ENCODE measurements at places on chromosomes 2 and 18. TPM values are rescaled to one million over a fixed set of nuclear protein-coding genes. Genes with fewer than 3 reads are reported as not detected.

The GREB1L gene
- 1.2 TPM for total RNA-seq

The DAW1 gene
- total RNA-seq: 15.2 TPM

The GPR39 gene
- total RNA-seq: 0.38 TPM

The TDRD15 gene
- under 0.01 TPM for total RNA-seq

The IL18R1 gene
- 3.7 TPM for total RNA-seq

The RAB6D gene
- total RNA-seq: not detected

The FAM228A gene
- total RNA-seq: 0.28 TPM

The MPPE1 gene
- 17.8 TPM for total RNA-seq

The SLC30A3 gene
- not detected for total RNA-seq

The POTEF gene
- 0.09 TPM for total RNA-seq

The SPATA3 gene
- not detected for total RNA-seq

The RBFA gene
- 34.3 TPM for total RNA-seq

Data from endothelial cell of coronary artery (primary cell).